Peyer's patch (tissue), 4 donors: ENCODE measurements at places on chromosomes 5 and 9.

DNA sequence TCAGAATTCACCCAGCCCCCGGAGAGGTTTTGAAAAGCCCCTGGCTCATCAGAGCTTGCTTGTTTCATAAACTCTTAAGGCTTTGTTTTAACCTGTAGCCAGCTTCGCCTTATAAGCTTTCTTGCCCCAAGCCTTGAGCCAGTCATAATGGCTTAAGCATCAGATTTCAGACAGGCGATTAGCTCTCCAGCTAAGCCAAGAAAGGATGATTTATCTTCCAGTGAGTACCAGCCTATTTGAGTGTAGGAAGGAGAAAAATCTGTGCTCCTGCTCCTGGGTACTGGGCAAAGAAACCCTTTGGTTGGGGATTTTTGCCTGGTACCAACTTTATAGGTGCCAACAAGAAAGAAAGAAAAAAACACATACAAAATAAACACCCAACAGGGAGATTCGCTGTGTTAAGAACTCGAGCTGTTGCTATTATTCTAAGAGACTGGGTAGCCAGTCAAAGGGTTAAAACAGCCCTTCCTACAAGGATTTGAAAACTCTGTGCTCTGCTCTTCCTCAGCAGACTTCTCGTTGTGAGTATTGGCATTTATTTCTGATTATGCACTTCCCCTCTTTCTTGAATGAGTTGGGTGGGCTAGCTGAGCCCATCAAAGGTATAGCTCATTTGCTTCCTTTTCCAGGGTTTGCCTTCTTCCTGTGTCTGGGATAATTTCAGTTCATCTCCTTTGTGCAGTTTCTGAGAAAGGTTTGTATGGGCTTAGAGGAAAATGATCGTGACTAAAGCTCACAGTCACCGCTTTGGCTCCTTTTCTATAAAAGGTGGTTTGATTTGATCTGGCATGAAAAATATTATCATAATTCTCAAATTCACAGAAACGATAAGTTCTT, 157.2 kb upstream of the DMRT1 start:
- H3K36me3 ChIP-seq: no peaks in the 10 kb centered on the region
- H3K4me3 ChIP-seq: no peak overlapping the region
- H3K27me3 ChIP-seq: no peaks in the 10 kb centered on the region
- peak overlapping the region; percentile 62 for H3K27ac ChIP-seq

- H3K4me1 ChIP-seq: no peaks in the 10 kb centered on the region
- no peak for DNase-seq
Measured at GRCh38 chr9:87158765-87159164, 211.5 kb upstream of the GAS1 start.

GRCh38 chr5:140417235-140417634, 15.6 kb downstream of the ANKHD1 start:
- no peak for DNase-seq
- H3K4me3 ChIP-seq: no peak overlapping the region
- no peaks in the 10 kb centered on the region for H3K27me3 ChIP-seq
- H3K4me1 ChIP-seq: peaks cover 7% of the 10 kb centered on the region
- H3K36me3 ChIP-seq: peaks cover 8% of the 10 kb centered on the region

GRCh38 chr9:131085370-131086122, 10.8 kb upstream of the AIF1L start:
- no peak overlapping the region for H3K4me3 ChIP-seq
- H3K27me3 ChIP-seq: no peaks in the 10 kb centered on the region
- no peak overlapping the region for H3K27ac ChIP-seq
- H3K36me3 ChIP-seq: no peaks in the 10 kb centered on the region
- no peak for DNase-seq
- no peaks in the 10 kb centered on the region for H3K4me1 ChIP-seq

- H3K4me1 ChIP-seq: no peaks in the 10 kb centered on the region
- no peak for DNase-seq
- H3K36me3 ChIP-seq: no peaks in the 10 kb centered on the region
- no peaks in the 10 kb centered on the region for H3K27me3 ChIP-seq
Measured at GRCh38 chr9:87810679-87811178, 71.9 kb upstream of the SPATA31E1 start.

DNA sequence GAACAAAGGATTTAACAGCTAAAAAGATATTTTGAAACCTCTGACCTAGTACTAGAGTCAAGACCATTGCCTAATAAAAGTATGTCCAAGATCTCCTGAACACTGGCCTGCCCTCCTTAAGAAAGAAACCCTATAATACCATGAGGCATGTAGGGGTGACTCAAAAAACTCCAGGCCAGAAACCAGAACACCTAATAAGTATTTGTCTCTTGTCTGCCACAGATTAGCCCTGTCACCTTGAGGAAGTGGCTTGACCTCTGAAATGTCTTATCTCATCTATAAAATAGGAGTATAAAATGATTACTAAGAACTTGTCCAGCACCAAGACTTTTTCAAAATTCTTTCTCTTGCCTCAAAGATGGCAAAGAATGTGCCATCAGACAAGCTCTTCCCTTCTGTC, 125.5 kb upstream of the RASGRF2 start:
- no peaks in the 10 kb centered on the region for H3K4me1 ChIP-seq
- no peaks in the 10 kb centered on the region for H3K36me3 ChIP-seq
- H3K4me3 ChIP-seq: no peak overlapping the region
- DNase-seq: no peak
- H3K27ac ChIP-seq: no peak overlapping the region
- no peaks in the 10 kb centered on the region for H3K27me3 ChIP-seq

DNA sequence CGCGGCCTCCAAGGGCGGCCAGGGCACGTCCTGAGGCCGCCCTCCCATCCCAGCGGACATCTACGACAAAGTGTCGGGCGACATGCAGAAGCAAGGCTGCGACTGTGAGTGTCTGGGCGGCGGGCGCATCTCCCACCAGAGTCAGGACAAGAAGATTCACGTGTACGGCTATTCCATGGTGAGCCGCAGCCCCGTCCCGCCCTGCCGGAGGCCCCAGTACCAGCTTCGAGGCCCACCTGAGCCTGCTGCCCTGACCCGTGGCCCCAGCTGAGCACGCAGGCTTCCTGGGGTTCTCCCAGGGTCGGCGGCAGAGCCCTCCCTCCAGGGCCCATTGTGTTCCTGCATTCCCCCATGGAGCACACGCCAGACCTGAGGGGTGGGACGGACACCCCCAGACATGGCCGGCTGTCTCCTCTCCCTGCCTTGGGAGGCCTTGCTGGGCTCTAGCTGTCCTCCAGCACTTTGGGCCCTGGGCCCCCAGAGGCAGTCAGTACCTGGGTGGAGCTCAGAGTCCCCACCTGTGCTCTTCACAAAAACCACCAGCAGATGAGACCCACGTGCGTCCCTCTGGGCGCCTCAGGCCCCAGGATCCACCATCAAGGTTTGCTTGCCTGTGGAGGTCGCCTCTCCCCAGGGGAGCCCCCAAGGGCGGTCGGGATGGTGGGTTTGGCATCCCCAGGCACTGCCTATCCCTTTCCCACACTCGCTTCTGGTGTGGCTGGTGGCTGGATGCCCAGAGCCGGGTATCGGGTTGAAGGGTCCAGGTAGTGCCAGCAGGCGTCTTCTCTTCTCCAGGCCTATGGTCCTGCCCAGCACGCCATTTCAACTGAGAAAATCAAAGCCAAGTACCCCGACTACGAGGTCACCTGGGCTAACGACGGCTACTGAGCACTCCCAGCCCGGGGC, 1.0 kb downstream of the PHPT1 start:
- peak overlapping the region; percentile 84 for H3K4me3 ChIP-seq
- H3K4me1 ChIP-seq: peaks cover 34% of the 10 kb centered on the region
- H3K27me3 ChIP-seq: peaks cover 13% of the 10 kb centered on the region
- H3K27ac ChIP-seq: peak overlapping the region; percentile 85
- DNase-seq: no peak

DNA sequence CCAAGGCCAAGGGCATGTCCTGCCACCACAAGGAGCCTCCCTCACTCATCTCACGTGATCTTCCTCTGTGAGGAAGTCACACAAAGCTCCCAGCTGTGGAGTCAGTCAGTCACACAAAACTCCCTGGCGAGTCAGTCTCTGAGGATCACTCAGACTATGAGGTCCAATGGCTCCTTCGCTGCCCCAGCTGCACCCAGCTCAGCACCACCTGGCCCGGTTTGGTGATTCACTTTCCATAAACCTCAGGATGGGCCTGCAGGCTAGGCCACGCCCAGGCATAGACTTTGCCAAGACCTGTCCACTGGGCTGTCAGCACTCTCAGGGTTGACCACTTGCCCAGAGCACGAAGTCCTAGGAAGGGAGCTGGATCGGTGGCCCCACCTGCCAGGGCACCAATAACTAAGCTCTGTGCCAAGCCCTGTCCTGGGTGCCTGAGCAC, 233.8 kb downstream of the HSPA4 start:
- no peaks in the 10 kb centered on the region for H3K36me3 ChIP-seq
- H3K4me1 ChIP-seq: no peaks in the 10 kb centered on the region
- peak; percentile 63 for DNase-seq
- H3K27me3 ChIP-seq: no peaks in the 10 kb centered on the region
- no peak overlapping the region for H3K4me3 ChIP-seq

- no peaks in the 10 kb centered on the region for H3K4me1 ChIP-seq
- H3K27ac ChIP-seq: no peak overlapping the region
- no peak overlapping the region for H3K4me3 ChIP-seq
Measured at GRCh38 chr5:121088341-121088740, 624.2 kb downstream of the PRR16 start.

GRCh38 chr5:675871-676698, 17.1 kb downstream of the TPPP start:
- H3K36me3 ChIP-seq: no peaks in the 10 kb centered on the region
- peak; percentile 12 for DNase-seq
- no peaks in the 10 kb centered on the region for H3K27me3 ChIP-seq
- no peak overlapping the region for H3K4me3 ChIP-seq
- H3K4me1 ChIP-seq: peaks cover 27% of the 10 kb centered on the region

DNA sequence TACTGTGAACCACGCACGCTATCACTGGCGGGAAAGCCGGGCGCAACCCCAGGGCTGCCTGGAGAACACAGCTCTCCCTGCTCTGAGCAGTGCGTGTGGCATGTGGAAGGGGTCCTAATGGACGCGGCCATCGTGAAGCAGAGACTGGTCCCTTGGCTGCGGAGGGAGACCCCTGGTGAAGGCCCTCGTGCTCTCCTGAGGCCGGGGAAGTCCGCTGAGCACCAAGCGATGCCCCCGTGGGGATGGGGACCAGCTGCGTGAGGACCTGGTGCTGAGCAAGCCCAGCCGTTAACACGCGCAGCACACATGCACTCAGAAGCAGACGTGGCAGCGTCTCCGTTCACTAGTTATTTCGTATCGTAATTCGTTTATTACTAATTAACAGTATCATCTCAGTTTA, 24.4 kb downstream of the SLC12A7 start:
- H3K27me3 ChIP-seq: no peaks in the 10 kb centered on the region
- no peak overlapping the region for H3K4me3 ChIP-seq
- H3K27ac ChIP-seq: no peak overlapping the region

GRCh38 chr5:180976518-180976917, 12.1 kb upstream of the BTNL3 start:
- DNase-seq: peak; percentile 55
- no peaks in the 10 kb centered on the region for H3K4me1 ChIP-seq
- H3K36me3 ChIP-seq: no peaks in the 10 kb centered on the region
- no peak overlapping the region for H3K4me3 ChIP-seq
- no peaks in the 10 kb centered on the region for H3K27me3 ChIP-seq
- H3K27ac ChIP-seq: peak overlapping the region; percentile 45

- DNase-seq: no peak
- H3K4me1 ChIP-seq: no peaks in the 10 kb centered on the region
- no peak overlapping the region for H3K27ac ChIP-seq
- no peaks in the 10 kb centered on the region for H3K27me3 ChIP-seq
Measured at GRCh38 chr9:126952205-126952977, 37.8 kb downstream of the RALGPS1 start.

GRCh38 chr5:36596247-36596646, 10.2 kb upstream of the SLC1A3 start:
- no peak overlapping the region for H3K4me3 ChIP-seq
- no peaks in the 10 kb centered on the region for H3K27me3 ChIP-seq
- H3K36me3 ChIP-seq: no peaks in the 10 kb centered on the region
- H3K4me1 ChIP-seq: no peaks in the 10 kb centered on the region

GRCh38 chr9:96423322-96423984, 5.3 kb upstream of the ZNF367 start:
- no peaks in the 10 kb centered on the region for H3K27me3 ChIP-seq
- no peak for DNase-seq
- H3K36me3 ChIP-seq: no peaks in the 10 kb centered on the region
